ENCODE measurements at places on chromosomes 2 and 18.

DNA sequence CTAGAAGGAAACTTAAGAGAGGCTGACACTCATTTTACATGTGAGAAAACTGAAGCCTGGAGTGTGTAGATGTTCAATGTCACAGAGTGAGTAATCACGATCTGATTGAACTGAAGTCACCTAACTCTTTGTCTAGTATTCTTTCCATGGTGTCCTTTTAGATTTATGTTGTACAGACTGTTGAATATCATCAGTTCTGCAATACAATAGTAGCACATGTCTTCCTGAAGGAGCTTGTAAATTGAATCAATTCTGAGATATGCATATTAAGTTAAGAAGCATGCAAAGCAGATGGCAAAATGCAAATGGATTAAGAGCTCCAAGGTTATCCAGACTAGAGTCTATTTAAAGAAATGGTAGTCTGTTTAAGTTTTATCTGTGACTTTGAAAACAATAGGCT, 484.9 kb upstream of the CRIM1 start:
- no peak overlapping the region for H3K27ac ChIP-seq
- no peak overlapping the region for H3K4me3 ChIP-seq
- H3K27me3 ChIP-seq, result no peaks in the 10 kb centered on the region
- DNase-seq, result no peak
- no peaks in the 10 kb centered on the region for H3K4me1 ChIP-seq

GRCh38 chr2:231482806-231483391, 18.6 kb upstream of the NCL start:
- no peak overlapping the region for H3K4me3 ChIP-seq
- H3K36me3 ChIP-seq, result no peaks in the 10 kb centered on the region

DNA sequence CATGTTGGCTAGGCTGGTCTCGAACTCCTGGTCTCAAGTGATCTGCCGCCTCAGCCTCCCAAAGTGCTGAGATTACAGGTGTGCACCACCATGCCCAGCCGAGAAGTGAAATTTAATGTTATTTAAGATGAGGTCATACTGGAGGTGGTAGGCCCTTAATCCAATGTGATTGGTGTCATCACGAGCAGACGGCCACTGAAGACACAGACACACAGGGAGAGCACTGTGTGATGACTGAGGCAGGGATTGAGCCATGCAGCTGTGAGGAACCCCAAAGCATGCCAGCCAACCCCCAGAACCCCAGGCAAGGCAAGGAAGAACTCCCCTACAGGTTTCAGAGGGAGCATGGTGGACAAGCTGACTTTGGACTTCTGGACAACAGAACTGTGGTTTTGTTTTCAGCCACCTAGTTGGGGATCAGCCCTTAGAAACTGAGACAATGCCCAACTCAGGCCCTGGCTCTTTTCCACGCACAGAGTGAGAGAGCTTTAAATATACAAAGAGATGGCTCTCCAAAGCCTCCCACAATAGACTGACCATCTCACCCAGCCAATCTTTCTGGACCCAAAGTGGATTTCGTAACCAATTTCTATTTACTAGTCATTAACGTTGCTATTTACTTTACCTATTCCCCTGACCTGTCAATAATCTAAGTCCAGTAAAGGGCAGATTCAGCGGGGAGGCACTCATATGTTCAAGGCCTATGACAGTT, 34.2 kb downstream of the TBC1D8 start:
- H3K4me3 ChIP-seq, result no peak overlapping the region
- DNase-seq, result no peak
- peaks cover 5% of the 10 kb centered on the region for H3K27me3 ChIP-seq
- no peak overlapping the region for H3K27ac ChIP-seq
- peaks cover 4% of the 10 kb centered on the region for H3K36me3 ChIP-seq

DNA sequence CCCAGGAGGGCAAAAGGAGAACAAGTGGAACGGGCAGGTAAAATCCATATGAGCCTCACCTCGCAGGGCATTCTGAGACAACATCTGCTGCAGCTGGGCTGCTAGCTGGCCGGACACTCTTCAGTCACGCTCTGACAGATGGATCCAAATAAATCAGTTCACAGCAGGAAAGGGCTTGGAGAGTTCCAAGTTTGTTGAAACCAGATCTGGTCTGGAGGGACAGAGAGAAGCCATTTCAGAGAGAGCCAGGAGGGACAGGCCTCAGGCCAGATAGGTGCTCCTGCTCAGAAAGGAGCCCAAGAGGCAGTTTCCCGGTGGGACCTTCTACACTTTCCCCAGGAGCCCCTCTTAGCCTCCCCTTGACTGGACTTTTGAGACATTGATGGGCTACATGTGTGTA, 28.2 kb upstream of the TNP1 start:
- H3K4me1 ChIP-seq, result no peaks in the 10 kb centered on the region

- DNase-seq, result no peak
- H3K36me3 ChIP-seq, result no peaks in the 10 kb centered on the region
- no peak overlapping the region for H3K4me3 ChIP-seq
- peaks cover 4% of the 10 kb centered on the region for H3K27me3 ChIP-seq
These were observed 263.1 kb downstream of the CDH20 start for GRCh38 chr18:61596296-61596695.

GRCh38 chr18:5073026-5073944, 123.8 kb downstream of the AKAIN1 start:
- DNase-seq, result peak; percentile 51
- no peak overlapping the region for H3K4me3 ChIP-seq
- no peaks in the 10 kb centered on the region for H3K4me1 ChIP-seq

GRCh38 chr2:120602251-120602650, 133.4 kb upstream of the GLI2 start:
- no peak overlapping the region for H3K27ac ChIP-seq
- peaks cover under 1% of the 10 kb centered on the region for H3K36me3 ChIP-seq
- peaks cover 6% of the 10 kb centered on the region for H3K27me3 ChIP-seq

DNA sequence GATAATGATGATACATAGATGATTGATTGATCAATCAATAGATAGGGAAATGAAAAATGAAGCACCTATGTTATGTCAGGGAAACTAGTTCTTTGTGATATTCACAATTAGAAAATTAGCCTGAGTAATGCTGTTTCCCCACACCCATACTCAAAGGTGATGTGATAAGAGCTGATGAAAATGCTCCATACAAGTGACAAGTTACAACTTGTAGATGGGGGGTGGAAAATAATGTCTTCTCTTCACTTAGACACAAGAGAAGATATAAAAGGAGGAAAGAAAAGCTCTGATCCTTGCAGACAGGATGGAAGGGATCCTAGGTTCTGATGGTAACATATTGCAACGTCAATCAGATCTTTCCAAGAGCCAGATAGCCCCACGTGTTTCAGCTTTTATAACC, 365.9 kb downstream of the AKAIN1 start:
- H3K4me3 ChIP-seq, result no peak overlapping the region
- H3K27ac ChIP-seq, result no peak overlapping the region
- H3K27me3 ChIP-seq, result no peaks in the 10 kb centered on the region
- DNase-seq, result no peak

DNA sequence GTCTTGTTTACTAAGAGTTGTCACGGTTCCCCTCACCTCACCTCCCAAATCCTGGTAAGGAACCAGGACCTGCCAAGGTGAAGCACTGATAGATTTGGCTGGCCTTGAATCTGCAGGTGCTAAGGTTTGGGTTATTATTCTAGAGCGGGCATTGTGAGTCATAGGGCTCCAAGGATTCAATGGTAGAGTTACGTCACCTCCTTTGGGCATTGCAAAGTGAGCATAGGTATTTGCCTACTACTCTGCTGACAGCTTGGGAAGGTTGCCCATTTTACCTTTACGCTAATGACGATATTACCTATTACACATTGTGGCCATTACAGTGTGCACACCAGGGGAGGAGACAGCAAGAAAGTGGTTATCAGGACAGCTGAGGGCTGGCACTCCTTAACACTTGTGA, 59.3 kb downstream of the SETBP1 start:
- no peak overlapping the region for H3K27ac ChIP-seq
- peaks cover 45% of the 10 kb centered on the region for H3K4me1 ChIP-seq
- peaks cover 46% of the 10 kb centered on the region for H3K36me3 ChIP-seq
- H3K4me3 ChIP-seq, result no peak overlapping the region

GRCh38 chr2:43541165-43541564, 54.7 kb downstream of the THADA start:
- H3K4me3 ChIP-seq, result no peak overlapping the region
- H3K4me1 ChIP-seq, result no peaks in the 10 kb centered on the region
- DNase-seq, result no peak
- no peaks in the 10 kb centered on the region for H3K36me3 ChIP-seq

DNA sequence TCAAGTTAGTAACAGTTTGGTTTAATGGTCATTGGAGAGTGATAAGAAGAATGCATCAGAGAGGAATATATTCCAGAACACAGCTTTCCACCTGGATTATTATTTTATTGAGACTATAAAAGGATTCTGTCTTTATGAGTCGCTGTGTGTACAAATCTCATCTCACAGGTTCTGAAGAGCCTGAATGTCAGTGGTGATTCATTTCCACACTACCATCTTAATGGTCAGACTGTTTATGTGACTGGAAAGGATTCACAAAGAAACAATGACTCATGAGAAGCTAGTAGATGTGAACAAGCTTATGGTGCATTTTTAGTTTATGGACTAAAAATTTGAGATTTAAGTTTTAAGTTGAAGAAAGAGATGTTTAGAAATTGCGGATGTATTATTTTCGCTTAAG, 685.4 kb upstream of the NRXN1 start:
- H3K4me3 ChIP-seq, result no peak overlapping the region
- DNase-seq, result no peak
- H3K36me3 ChIP-seq, result no peaks in the 10 kb centered on the region
- H3K27ac ChIP-seq, result no peak overlapping the region

GRCh38 chr18:79790996-79791972, 6.5 kb upstream of the KCNG2 start:
- H3K27me3 ChIP-seq, result peaks cover 18% of the 10 kb centered on the region
- peak overlapping the region; percentile 37 for H3K4me3 ChIP-seq
- H3K27ac ChIP-seq, result no peak overlapping the region

- no peak for DNase-seq
- no peak overlapping the region for H3K4me3 ChIP-seq
- H3K27me3 ChIP-seq, result peaks cover 2% of the 10 kb centered on the region
These were observed 47.1 kb downstream of the NEDD4L start for GRCh38 chr18:58091099-58091611.

GRCh38 chr2:240333985-240334384, 101.5 kb upstream of the GPC1 start:
- no peaks in the 10 kb centered on the region for H3K4me1 ChIP-seq
- no peak overlapping the region for H3K4me3 ChIP-seq
- no peaks in the 10 kb centered on the region for H3K27me3 ChIP-seq
- H3K36me3 ChIP-seq, result no peaks in the 10 kb centered on the region
- no peak for DNase-seq

DNA sequence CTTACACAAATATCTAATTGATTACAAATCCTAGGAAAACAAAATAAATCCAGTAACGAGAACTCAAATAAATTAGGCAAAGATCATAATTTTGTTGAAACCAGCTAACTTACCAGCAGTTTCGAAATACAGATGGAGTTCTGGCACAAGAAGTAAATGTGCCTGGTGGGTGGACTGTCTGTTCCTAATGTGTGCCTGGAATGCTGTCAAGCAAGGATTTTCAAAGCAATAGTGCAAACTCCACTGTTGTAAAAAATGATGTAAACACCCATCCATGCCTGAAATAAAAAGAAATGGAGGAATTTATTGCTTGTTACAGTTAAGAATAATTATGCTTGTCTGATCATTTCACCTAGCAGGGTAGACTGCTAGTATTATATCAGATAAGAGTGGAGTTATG, 423.9 kb upstream of the MAP2 start:
- no peaks in the 10 kb centered on the region for H3K27me3 ChIP-seq
- H3K36me3 ChIP-seq, result no peaks in the 10 kb centered on the region
- H3K4me1 ChIP-seq, result no peaks in the 10 kb centered on the region
- no peak overlapping the region for H3K27ac ChIP-seq
- no peak overlapping the region for H3K4me3 ChIP-seq

GRCh38 chr2:179715871-179716270, 145.5 kb downstream of the ZNF385B start:
- H3K4me3 ChIP-seq, result no peak overlapping the region
- no peaks in the 10 kb centered on the region for H3K27me3 ChIP-seq
- DNase-seq, result no peak
- no peaks in the 10 kb centered on the region for H3K36me3 ChIP-seq
- H3K27ac ChIP-seq, result no peak overlapping the region

GRCh38 chr2:120502357-120502756, 156.4 kb downstream of the INHBB start:
- no peak overlapping the region for H3K27ac ChIP-seq
- DNase-seq, result no peak
- no peak overlapping the region for H3K4me3 ChIP-seq
- H3K36me3 ChIP-seq, result no peaks in the 10 kb centered on the region

DNA sequence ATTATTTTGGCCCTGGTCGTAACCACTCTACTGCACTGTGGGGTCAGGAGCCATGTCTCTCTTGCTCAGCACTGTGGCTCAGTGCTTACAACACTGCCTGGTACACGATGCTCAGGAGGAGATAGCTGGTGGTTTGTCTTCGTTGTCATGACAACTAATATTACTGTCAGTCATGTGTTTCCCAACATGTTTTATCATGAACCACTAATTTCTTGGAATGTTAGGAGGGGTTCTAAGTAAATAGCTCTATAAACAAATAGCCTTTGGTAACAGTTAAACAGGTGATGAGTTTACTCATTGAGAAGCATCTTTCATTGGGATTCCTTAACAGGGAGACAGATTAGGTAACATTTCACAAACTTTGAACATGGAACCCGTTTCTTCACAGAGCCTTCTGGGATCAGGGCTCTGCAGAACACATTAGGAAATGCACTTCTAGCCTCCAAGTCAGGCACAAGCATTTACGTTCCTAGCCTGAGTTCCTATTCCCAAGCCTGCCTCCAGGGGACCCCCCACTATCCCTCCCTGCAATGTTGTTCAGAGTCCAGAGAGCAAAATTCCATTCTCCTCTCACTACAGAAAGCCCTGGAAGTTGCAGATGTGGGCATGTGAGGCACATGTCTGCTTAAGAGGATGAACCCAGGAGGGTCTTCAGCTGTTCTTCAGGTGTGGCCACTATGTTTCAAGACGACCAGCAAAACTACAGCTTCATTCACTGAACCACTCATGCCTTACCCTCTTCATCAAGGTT, 6.4 kb upstream of the RBM44 start:
- H3K4me1 ChIP-seq, result no peaks in the 10 kb centered on the region
- DNase-seq, result peak; percentile 27
- no peak overlapping the region for H3K4me3 ChIP-seq
- no peak overlapping the region for H3K27ac ChIP-seq
- peaks cover 1% of the 10 kb centered on the region for H3K27me3 ChIP-seq

GRCh38 chr18:35733408-35733807, 151.9 kb downstream of the GALNT1 start:
- no peak overlapping the region for H3K27ac ChIP-seq
- H3K27me3 ChIP-seq, result peaks cover 2% of the 10 kb centered on the region
- DNase-seq, result no peak
- H3K4me3 ChIP-seq, result no peak overlapping the region

DNA sequence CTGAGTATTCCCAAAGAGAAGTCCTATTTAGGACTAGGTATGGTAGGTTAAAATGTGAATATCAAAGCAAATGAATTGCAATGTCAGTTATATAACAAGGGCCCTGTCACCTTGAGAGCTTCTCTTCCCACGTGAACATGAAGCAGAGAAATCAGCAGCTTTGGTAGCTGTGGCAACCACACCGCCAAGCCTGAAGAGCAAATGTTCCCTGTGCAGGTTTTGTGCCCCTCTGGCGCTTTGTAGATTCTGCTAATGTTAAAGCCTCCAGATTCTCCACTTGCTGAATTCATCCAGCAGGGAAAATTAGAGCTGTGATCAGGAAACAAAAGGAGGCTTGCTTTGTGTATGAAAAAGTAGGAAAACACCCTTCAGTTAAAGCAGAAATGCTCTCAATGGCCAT, 322.6 kb downstream of the RBM43 start:
- H3K4me1 ChIP-seq, result no peaks in the 10 kb centered on the region
- no peak overlapping the region for H3K27ac ChIP-seq
- H3K36me3 ChIP-seq, result no peaks in the 10 kb centered on the region
- DNase-seq, result no peak

- no peak overlapping the region for H3K27ac ChIP-seq
- H3K27me3 ChIP-seq, result peaks cover 1% of the 10 kb centered on the region
These were observed 27.3 kb upstream of the TMX3 start for GRCh38 chr18:68742206-68742605.

Measured in endothelial cell (in vitro differentiated cells).